ENCODE measurements at places on chromosomes 1 and 21.

- no peak for DNase-seq
These were observed 16.2 kb upstream of the SERINC2 start for GRCh38 chr1:31396633-31397351.

DNA sequence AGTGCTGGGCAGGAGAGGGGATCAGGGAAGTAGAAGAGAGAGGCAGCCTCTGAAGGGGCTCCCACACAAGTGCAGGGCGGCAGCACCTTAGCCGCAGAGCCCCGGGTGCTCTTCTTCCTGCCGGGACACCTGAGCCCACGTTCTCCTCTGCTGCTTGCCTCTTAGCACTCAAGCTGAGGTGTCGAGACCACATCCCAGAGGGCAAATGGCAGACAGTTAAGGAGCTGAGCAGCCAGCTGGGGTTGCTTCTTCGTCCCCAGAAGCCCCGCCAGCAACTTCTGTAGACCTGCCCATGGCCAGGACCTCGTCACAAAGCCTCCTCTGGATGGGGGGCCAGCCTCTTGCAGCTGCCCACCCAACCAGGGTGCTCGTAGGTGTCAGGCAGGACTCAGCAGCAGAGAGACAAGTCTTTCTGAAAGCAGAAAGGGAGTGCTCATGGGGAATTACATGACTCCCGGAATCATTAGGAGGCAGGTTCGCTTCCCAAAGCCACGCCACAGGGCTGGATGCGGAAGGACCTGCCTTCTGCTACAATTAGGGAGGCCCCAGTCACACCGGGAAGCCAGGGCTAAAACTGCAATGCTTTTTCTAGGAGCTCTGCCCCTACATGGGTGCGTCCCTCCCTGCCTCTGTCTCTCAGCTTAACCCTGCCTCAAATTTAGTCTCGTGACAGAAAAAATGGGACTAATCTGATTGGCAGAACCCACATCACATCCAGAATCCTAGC is 141.4 kb upstream of the RAB4A start:
- no peak for DNase-seq

DNA sequence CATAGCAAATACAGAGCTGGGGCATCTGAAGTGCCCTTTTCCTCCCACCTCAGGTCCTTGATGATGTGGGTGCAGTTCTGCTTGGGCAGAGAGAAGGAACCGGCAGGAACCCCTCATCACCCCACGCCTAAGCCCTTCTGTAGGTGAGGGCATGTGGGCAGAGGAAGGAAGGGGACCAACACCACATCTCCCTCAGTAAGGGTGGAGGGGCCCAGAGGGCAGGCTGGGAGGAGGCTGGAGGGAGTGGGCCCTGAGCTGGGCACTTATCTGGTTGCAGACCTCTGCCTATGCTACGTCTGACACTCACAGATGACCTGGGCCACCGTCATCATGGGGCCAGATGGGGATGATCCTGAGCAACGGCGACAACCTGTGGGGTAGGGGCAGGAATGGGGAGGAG is 11.0 kb downstream of the ZNF687 start:
- DNase-seq, result no peak

DNA sequence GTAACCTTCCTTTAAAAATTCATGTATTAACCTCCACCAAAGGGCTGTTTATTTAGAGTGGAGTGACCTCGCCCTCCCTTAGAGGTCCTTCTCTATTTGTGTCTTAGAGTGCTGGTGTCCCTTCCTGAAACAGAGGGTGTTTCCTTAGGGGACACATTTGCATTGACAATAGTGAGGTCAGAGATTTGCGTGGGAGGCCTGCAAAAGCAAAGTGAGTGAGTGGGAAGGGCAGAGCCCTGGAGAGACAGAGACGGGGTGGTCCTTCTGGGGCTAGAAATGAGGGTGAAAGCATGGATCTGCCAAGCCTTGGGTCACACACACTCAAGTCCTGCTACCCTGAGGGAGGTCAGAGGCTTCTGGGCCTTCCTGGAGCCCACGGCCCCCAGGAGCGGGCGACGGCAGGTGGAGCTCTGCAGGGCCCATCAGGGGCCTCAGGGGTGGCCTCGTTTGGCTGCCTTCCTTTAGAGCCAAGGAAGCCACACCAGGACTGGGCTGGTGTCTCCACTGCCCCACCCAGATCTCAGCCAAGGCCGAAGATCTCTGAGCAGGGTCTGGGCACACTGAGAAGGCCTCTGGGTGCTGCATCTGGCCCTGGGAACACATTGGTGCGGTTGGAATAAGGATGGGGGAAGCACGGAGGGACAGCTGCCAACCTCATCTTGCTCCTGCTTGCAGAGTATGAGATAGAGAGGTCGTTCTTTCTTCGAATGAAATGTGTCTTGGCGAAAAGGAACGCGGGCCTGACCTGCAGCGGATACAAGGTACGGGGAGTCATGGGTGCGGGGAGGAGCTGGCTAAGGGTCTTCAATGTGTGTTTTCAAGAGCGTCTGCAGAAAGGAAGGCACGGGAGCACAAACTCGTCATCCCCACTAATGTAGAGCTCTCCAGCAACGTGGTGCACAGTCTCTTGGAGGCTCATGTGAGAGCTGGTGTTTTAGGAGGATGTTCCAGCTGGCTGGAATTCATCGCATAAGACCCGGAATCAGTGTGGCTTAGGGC is 23.8 kb downstream of the SIM2 start:
- DNase-seq, result no peak

GRCh38 chr21:34313116-34313515 is 50.7 kb upstream of the KCNE2 start:
- DNase-seq, result no peak
